Central memory CD4-positive, alpha-beta T cell (primary cell): ENCODE measurements at places on chromosomes 6 and 20.
A peak's percentile ranks its signal among the peaks of the same experiment; 100 is the strongest.

DNA sequence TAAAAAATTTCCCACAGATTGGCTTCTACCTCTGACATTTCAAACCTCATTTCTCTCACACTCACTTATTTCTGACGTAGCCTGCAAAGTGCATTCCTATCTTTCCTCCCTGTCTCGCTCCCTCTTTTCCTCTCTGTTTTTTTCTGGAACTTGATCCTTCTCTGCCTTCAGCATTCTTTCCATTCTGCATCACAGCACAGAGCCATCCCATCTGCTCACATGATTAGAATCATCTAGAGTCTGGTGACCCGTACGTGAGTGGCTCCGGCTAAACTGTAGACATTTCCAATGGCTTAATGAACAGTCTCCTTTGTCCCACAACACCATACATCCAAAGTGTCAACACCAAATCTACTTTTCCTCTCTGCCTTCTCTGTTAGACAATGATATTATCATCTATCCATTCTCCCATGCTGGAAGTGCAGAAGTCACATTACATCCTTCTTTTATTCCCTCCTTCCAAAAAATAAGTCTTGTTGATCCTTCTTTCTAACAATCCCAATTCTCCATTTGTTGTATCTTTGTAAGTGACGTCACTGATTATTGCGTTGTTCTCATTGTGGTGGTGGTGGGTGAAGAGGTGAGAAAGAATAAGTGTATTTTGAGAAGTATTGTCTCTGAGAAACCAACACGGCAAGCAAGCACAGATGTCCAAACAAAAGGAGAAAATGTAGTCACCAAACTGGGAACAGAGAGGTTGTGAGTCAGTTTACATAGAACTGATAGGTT lies 41.6 kb downstream of the OPRM1 start:
- DNase-seq: no peak

GRCh38 chr20:57676589-57677583 lies 32.9 kb downstream of the PMEPA1 start:
- DNase-seq: no peak

- no peak for DNase-seq
Observed at GRCh38 chr6:5411414-5411813, 150.1 kb downstream of the FARS2 start.

DNA sequence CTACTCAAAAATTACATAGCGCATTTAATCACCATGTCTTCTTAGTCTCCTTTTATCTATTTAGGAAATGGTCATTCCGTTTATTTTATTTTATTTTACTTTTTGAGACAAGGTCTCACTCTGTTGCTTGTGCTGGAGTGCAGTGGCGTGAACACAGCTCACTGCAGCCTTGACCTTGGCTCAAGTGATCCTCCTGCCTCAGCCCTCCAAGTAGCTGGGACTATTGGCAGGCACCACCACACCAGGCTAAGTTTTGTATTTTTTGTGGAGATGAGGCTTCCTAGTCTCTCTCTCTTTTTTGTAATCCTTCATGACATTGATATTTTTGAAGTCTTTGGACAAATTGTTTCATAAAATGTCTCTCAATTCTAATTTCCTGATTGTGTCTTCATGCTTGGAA lies 4.7 kb upstream of the MYLK4 start:
- no peak for DNase-seq

GRCh38 chr6:6407071-6407741 lies 86.7 kb upstream of the F13A1 start:
- no peak for DNase-seq

DNA sequence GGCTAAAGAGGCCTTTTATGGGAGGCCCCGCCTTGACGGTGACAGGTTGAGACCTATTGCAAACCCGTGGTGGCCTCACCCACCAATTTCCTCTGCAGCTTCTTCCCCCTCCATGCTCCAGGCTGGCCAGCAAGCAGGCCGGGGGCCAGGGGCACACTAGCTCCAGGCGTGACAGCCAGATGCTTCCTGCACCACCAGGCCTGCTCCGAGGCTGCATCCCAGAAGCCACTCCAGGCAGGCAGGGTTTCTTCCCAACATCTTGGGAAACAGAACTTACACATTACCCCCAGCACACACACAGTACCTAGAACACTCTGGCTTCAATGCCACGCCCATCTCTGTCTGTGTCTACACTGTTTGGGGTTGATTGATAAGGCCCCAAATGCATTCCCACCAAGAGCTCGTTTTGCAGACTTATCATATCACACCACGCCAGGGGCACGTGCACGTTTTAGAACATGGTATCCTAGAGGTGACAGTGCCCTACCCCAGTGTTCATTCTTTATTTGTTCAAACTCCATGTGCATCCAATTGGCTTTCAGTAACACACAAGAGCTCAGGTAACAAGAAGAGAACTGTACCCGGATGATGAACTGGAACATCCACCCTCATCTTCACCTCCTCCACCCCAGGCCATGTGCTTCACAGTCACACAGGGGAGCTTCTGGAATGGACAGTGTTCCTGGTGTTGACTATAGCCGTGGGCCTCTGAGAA lies 221.4 kb upstream of the RREB1 start:
- no peak for DNase-seq

- no peak for DNase-seq
Observed at GRCh38 chr6:158599635-158600034, 39.7 kb downstream of the TMEM181 start.

DNA sequence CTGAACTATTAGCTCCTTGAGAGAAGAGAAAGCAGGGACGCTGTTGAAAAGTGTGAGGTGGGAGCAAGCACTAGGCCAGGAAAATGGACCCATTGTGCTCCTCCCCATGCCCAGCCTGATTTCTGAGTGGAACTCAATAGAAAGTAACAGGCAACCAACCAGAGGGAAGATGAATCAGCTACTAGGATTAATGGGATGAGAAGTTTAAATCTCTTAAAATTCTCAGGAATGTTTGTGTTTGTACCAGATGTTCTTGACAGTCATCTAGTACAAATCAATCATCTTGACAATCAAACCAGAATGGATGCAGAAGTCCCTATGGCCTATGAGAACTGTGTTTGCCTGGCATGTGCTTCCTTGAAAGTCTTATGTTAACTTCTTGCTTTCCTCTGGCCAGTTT lies 48.9 kb downstream of the HDDC2 start:
- no peak for DNase-seq

GRCh38 chr20:33563788-33564187 lies 73.9 kb downstream of the CBFA2T2 start:
- no peak for DNase-seq

GRCh38 chr20:461254-462198 lies 807 bp downstream of the TBC1D20 start:
- peak; percentile 57 for DNase-seq

DNA sequence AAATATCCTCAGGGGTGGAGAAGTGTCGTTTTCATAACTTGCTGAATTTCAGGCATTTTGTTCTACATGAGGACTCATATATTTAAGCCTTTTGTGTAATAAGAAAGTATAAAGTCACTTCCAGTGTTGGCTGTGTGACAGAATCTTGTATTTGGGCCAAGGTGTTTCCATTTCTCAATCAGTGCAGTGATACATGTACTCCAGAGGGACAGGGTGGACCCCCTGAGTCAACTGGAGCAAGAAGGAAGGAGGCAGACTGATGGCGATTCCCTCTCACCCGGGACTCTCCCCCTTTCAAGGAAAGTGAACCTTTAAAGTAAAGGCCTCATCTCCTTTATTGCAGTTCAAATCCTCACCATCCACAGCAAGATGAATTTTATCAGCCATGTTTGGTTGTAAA lies 20.3 kb upstream of the MAPK13 start:
- no peak for DNase-seq

GRCh38 chr20:2858591-2858990 lies 14.7 kb upstream of the PTPRA start:
- DNase-seq: no peak

- DNase-seq: no peak
Observed at GRCh38 chr6:45483021-45483420, 105.3 kb upstream of the SUPT3H start.

DNA sequence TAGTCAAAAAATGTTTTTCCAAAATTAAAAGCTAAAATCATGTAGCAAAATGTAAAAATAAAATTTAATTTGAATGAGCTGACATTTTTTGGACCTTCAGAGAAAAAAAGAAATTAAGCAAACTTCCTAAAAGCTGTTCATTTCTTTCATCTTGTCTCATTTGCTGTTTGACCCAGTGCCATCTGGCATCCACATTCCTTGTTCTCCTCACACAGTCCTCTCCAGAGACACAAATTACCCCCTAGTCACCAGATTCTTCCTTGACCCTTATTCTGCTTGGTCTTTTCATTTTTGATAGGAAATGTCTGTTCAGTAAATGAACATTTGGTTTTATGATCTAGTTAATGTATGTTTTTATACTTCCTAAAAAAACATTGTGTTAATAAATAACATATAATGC lies 55.2 kb downstream of the HDDC2 start:
- no peak for DNase-seq

DNA sequence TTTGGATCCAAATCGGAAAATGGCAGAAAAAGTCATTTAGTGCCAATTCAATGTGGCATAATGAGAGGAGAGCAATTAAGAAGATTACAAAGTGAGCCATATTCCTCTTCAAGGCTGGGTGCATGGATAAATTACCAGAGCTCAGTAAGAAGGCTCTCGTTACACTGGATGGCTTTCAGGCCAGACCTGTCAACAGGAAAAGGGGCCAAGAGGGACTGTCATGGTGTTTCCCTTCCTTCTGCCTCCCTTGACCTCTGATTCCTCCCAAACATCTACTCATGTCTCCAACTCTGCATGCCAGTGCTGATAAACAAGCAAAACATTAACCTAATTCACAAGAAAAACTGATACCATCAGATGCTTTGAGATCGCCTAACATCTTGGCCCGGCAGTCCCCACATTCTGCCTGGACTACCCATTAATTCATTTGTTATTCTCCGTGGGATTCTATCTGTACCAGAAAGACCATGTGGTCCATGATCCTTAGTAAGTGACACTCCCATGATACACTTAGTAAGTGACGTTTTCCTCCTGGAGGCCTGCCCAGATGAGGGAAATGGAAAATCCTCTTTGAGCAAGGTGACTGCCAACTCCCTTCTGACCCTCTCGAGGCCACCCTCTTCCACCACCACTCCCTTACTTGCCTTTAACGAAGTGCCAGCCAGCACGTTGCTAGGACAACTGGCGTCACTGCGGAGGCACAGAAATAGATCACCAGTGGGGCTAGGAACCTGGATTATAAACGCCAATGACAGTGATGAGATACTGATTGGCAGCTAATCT lies 239.2 kb downstream of the GMPR start:
- DNase-seq: no peak

- DNase-seq: no peak
Observed at GRCh38 chr6:19342616-19343015, 494.6 kb upstream of the ID4 start.

DNA sequence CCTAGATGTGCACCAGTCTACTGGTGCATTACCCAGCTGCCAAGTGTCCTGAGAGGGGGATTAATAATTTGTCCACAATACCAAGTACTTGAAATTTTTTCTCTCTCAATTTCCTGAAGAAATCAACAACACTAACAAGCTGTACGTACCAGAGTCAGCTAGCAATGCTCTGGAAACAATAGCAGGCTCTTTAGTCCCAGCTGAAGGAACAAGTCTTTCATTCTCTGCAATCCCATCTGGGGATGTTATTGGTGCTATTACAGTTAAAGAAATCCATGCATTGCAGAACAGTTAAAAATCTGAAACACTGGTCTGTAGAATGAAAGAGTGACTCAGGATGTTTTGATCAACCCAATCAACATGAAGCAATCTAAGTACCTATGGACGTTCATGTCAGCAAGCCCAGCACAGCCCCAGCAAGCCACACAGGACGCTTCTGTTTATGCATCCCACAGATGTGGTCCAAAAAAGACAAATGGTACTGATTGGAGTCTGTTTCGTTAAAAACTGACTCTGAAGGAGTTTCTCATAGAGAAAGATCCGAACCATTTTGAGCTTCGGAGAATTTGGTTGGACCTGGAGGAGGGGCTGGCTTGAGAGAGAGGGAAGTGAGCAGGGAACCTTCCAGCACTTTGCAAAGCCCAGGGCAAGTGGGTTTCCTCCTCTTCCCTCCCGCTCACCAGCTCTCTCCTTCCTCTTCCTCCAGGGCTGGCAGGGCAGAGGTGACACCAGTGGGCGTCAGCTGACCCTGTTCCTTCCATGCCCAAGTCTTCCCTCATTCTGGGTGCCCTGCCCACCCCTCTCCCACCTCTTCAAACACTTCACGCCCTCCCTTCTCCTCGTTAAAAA lies 11.9 kb downstream of the PRR18 start:
- no peak for DNase-seq

DNA sequence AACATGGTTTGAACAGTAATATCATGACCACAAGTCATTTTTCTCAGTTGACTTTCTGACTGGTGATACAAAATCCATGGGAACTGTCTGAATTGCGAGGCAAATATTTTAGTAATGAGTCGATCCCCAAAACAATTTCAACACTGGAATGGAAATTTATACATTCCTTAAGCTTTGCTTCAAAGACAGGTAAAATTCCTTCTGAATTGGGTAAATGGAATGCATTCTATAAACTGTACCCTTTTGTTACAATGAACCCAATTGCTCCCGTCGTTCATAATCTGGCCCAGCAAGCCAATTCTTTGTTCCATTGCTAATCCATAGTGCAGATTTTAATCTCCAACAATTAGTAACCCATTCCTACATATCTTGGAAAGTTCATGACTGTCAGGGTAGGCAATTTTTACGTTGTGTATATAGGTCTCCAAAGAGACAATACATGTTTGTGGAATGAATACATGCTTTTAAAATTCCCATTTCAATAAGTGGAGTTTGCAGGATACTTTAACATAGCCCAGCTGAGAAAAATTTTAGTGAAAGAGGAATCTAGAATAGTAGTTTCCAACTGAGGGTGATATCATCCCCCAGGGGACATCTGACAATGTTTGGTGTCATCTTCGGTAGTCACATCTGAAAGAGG lies 32.7 kb downstream of the CYP24A1 start:
- DNase-seq: no peak

- no peak for DNase-seq
Observed at GRCh38 chr6:166494757-166495486, 91.6 kb downstream of the RAMACL start.

DNA sequence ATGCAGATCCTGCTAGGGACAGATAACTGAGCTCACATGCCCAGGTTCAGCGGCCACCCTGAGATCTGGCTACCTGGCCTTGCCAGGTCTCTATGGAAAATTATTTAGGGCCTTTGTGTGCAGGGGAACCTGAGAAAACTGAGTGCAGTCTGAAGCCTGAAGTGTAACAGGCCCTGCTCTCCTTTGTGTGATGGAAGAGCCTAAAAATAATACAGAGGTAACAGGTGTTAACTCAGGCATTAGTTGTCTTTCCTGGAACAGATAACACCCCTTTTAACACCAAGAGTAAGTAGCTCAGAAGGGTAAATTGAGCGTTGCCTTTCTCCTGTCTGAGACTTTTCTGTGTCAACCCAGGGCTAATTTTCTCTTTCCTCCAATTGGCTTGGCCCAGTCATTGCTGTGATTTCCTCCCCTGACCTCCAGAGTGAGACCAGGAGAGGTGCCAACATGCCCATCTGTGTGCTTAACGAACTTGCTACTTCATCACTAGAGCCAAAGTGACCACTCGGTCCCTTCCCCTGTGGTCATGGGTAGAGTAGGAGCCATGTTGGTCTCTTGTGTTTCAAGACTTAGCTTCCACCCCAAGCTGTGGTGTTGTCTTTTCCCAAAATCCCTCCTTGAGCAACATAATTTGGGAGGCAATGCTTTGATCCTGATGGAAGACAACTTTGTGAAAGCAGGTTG lies 304.4 kb upstream of the JAG1 start:
- no peak for DNase-seq
